ENCODE measurements at places on chromosomes 4 and X.

DNA sequence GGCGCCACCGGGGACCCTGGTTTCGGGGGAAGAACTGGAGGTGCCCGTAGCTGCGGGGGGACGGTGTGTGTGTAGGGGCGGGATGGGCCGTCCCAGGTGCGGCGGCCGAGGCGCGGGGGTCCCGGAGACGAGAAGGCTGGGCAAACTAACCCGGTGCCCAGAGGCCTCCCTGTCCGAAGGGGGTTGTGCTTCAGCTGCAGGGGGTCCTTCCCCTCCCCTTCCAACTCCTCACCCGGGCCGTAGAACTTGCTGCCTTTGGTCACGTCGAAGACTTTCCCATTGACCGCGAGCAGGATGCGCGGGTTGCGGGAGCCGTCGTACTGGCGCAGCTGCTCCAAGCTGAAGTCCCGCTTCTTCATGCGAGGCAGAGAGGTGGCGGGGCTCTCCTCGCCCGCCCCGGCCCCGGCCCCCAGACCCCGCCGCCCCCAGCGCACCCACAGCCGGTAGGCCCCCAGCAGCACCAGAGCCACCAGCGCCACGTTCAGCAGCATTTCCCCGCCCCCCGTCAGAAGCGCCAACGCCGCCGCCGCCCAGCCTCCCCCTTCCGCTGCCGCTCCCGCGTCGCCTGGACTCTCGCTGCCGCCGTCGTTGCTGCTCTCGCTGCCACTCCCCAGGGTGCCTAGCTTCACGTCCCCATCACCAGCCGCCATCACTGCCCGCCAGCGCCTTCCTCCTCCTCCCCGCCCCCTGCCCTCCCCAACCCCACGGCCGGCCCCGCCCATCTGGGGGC, at the start of gene PGRMC2:
PGRMC2 (minus strand) TSS at position 673 of the 730 bp plus-strand sequence; CDS start at position 650, 23 bp downstream.
- DNase-seq, result no peak

DNA sequence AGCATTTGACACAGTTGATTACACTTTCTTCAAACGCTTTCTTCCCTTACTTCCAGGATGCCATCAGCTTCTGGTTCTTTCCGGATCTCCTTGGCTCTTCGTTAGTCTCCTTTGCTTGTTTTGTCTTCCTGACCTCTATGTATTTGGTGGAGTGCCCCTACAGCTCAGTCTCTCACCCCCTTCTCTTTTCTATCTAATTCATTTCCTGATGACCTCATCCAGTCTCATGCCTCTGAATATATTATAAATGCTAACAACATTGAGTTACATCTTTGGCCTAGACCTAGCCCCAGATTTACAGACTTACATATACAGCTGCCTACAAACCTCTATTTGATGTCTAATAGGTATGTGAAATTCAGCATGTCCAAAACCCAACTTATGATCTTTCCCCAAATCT, 16.5 kb upstream of the LEF1 start:
- DNase-seq, result no peak

- no peak for DNase-seq
Measured at GRCh38 chr4:23384741-23385140, 505.1 kb downstream of the PPARGC1A start.

- DNase-seq, result no peak
Measured at GRCh38 chr4:137312257-137312656, 220.0 kb downstream of the PCDH18 start.

DNA sequence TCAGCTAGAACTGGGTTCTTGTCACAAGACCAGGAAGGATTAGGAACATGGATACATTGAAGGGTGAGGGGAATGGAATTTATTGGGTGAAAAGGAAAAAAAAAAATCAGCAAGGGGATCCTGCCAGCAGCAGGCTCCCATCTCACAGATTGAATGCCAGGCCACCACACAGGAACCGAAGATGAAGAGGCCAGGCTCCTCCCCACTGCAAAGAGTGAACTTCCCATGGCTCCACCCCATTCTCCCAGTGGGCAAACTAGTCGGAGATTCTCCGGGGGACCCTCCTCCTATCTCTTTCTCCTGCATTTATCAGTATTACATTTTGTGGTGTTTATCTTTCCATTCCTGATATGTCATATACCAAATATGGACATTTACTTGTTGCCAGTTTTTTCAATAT, 46.0 kb upstream of the MAGED1 start:
- DNase-seq, result no peak

DNA sequence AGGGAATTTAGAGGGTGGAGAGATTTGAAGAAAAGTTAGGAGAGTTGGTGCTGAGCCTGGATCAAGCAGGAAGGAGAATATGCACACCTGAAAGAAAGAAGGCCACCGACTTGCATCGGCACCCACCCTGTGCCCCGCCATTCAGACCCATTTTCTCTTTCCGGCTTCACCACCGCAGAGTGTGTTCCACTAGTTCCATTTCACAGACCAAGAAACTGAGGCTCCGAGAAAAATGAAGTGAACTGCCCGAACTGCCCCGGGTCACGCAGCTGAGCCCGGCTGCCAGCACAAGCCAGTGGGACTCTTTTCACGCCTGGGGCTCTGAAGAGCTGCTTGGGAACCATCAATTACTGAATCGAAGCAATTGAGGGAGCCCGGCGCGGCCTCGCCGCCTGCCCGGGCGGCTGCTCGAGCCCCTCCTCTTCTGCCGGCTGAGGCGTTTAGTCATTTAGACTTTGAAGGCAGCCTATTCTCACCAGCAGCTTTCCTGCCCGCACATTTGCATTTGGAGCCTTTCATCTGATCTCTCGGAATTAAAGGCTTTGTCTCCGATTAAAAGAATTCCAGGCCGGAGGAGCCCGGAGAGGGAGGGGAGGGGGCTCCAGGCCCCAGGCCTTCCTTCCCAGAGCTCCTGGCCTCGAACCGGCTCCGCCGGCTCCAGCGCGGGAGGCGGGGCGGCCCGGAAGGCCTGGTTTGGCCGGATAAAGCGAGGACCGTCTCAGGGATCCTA, 140.2 kb upstream of the PJA1 start:
- no peak for DNase-seq

DNA sequence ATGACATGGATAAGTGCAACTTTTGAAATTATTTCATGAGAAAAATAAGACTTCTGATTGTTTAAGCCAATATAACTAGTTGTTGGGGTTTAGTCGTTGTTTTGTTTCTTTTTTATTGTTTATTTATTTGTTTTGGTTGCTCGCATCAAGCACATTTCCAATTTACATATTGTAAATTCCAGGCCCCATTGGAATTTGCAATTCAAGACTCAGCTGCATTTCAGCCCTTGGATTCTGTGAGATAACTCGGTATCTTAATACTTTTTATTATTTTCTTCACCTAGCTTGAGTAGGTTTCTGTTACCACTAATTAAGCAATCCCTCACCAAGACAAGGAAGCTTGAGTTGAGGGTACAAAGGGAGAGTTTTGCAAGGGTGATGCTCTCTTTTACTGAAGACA, 318.3 kb upstream of the GATB start:
- no peak for DNase-seq

DNA sequence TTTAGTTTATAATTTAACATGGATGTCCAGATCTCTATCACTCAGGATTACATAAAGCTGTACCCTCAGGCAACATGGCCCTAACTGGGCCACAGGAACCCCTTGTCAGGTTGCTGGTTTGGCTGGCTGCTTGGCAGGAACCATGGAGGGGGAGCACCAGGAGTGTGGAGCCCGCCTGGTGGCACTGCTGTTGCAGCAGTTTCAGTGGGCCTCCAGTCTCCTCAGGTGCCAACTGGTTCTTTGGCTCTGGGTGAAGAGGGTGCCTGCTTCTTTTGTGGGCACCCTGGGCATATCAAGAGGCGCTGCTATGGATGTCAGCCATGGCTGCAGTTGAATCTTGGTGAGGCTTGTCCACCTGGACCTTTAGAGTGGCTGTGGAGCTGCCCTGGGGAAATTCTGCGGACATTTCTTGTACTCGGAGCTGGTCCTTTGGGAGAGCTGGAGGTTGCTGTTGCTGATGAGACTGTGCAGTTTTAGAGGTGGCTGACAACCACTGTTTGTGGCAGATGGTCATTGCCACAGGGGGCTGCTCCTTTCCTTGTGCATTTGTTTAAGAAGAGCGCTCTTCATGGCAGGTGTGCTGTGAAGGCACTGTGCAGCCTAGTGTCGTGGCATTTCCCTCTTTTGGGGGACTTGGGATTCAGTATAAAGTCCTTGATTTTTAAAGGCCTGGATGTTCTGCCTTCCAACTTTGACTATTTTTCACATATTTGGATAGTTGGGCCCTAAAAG, 10.3 kb upstream of the SMIM14 start:
- no peak for DNase-seq

GRCh38 chr4:98626350-98626749, 32.1 kb downstream of the TSPAN5 start:
- DNase-seq, result no peak

DNA sequence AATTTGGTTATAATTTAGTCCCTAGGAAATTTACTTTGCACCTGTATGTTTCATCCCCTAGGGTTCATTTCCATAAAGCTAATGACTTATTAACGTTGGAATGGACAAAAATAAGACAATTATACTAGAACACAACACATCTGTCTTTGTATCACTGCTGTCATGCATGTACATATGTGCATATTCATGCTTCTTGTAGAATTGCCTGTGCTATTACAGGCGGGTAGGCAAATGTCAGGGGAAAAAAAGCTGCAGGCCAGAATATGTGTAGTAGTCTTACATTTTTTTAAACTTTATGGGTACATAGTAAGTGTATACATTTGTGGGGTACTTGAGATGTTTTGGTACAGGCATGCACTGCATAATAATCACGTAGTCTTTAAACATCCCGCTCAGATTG, 209.6 kb downstream of the NLGN4X start:
- no peak for DNase-seq

GRCh38 chrX:69130439-69130838, 34.8 kb downstream of the PJA1 start:
- no peak for DNase-seq

DNA sequence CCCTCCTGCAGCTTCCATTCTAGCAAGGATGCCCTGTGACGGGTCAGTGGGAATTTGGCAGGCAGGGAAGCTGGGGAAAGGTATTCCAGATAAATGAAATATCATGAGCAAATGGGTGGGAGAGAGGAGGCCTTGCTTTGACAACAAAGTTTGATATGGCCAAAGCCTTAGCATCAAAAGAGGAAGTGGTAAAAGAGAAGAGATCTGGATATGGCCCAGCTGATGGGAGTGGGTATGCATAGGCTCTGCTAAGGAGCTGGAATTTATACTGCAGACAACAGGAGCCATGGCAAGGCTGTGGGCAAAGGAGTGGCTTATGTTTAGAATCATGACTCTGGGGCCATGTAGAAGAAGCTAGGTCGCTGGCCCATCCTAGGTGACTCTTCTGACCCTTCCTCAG, 89.2 kb downstream of the PJA1 start:
- no peak for DNase-seq

- DNase-seq, result no peak
Measured at GRCh38 chr4:35793045-35793722, 451.1 kb downstream of the ARAP2 start.

GRCh38 chrX:116841290-116841689, 378.5 kb upstream of the CT83 start:
- no peak for DNase-seq

DNA sequence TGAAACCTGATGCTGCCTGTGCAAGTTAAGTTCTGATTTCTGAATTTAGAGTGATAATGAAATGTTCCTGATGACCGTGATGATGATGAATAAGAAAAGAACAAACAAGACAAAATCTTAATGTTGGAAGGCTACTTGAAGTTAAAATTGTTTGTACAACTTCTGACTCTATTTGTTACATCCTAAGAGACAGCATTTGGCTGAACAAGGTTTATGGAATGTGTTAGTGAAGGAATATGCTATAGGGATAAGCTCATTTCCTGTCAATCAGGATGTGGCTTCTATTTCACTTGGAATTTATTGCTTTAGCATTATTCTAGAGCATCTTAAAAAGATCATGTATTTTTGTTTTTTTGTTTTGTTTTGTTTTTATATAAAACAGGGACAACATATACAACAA, 267.5 kb downstream of the FAT4 start:
- peak; percentile 5 for DNase-seq

DNA sequence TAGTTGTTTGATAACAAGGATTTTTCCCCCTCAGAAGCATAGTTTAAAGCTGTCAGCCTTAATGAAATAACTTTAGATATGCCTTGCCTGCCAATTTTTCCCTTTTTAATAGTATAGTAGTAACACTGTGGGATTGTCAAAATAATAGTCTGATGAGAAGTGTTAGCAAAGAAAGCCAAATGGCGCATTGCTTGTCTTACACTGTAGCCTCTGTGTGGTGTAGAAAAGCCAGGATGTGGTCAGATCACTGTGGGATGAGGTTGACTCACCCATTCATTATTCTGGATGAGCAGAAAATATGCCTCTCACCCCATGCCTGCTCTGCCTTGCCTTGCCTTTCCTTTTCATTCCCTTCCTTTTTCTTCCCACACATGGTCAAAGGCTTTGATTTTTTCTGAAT, 257.8 kb upstream of the NRK start:
- DNase-seq, result no peak

GRCh38 chr4:83228231-83228630, 56.4 kb downstream of the COQ2 start:
- DNase-seq, result no peak

GRCh38 chr4:159248384-159249178, 145.7 kb downstream of the RAPGEF2 start:
- DNase-seq, result no peak

DNA sequence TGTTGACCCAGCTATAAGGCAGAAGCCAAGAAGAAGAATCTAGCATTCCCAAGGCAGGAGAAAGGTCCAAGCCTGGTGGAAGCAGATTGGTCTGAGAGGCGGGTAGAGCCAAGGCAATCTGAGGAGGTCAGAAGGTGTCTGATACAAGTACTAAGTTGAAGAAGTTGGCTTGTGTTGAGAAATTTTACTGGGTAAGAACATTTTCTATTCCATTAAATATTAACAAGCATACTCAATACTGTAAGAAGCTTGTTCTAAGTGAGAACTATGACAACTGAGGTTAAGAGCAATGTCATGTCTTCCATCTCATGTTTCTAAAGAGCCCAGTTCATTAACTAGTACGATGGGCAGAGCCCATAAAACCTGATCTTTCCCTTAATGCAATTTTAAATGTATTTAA, 75.0 kb downstream of the FAM13A start:
- no peak for DNase-seq

DNA sequence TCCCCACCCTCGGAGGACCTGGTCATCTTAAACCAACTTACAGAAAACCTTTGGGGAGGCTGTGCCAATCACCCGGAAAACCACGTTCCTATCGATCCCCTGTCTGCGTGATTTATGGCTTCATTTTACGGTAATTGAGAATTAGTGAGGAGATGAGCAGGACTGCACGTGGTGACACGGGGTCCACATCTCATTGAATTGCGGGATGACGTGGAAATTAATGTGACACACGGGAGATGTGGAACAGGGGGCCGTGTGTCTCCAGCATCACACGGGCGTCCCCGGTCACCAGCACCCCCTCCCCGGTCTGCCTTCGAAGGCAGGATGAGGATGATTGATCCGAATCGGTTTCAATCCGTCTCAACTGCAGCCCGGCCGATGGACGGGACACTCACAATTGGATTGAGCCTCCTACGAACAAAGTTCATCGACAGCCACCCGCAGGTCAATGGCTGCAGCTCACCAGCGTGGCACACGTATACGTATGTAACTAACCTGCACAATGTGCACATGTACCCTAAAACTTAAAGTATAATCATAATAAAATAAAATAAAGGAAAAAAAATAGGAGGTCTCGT, 160.3 kb downstream of the SHOX start:
- DNase-seq, result no peak
